Ammon's horn (tissue), 1 donor: ENCODE measurements at places on chromosomes 6 and 20.

DNA sequence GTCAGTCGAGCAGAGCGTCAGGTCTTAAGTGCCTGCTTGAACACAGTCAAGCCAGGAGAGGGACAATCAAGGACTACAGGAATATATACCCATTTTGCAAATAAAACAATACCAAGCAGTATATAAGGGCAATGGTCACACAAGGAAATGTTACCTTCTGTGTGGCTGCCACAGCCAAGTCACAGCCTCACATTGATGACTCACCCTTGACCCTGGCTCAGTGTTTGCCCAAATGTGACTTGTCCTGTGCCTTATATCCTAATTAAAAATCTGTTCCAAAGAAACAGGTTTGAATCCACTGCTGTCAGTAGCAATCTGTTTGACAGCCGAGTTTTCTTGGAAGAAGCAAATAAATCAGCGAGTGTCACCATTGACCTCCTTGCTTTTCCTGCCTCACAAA, 34.3 kb downstream of the C6orf89 start:
- DNase-seq, result no peak

GRCh38 chr6:128883906-128884305, 968 bp downstream of the LAMA2 start:
- DNase-seq, result no peak

DNA sequence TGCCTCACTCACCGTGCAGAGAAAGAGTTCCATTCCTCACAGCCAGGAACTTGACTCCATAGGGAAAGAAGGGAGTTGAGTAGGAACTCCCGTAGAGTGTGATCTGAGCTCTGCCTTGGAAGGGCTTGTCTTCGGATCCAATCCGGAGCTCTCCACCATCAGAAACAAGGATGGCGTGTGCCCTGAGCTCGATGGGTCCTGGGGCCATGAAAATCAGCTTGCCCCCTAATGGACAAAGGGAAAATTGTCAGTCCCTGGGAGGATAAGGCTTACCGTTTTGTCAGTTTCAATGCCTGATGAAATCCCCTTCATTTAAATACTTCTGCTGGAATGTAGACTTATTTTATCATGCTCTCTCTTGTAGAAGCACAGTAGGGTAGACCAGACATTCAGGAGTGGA, 153.3 kb downstream of the PKHD1 start:
- DNase-seq, result no peak

DNA sequence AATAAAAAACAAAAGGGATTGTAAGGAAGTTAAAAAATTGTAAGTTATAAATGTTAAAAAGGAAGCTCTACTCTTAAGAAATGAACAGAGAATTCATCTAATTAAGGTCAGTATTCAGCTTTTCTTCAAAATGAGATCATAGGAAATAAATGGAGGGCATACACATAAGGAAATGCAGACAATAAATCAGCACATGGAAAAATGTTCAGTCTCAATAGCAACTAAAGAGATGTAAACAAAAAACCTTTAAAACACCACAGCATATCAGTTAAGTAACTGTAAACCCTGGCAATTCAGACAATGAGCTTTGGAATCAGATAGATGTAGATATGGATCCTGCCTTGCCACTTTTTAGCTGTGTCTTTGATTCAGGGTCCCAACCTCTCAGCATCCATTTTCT, 24.0 kb upstream of the CLIC5 start:
- DNase-seq, result no peak

- no peak for DNase-seq
Measured at GRCh38 chr20:40648210-40649072, 40.6 kb downstream of the MAFB start.

- DNase-seq, result no peak
Measured at GRCh38 chr6:62391358-62391757, 105.3 kb upstream of the KHDRBS2 start.

GRCh38 chr6:167898673-167899311, 72.1 kb downstream of the AFDN start:
- DNase-seq, result no peak

GRCh38 chr6:112691289-112691688, 344.2 kb downstream of the RFPL4B start:
- DNase-seq, result no peak

DNA sequence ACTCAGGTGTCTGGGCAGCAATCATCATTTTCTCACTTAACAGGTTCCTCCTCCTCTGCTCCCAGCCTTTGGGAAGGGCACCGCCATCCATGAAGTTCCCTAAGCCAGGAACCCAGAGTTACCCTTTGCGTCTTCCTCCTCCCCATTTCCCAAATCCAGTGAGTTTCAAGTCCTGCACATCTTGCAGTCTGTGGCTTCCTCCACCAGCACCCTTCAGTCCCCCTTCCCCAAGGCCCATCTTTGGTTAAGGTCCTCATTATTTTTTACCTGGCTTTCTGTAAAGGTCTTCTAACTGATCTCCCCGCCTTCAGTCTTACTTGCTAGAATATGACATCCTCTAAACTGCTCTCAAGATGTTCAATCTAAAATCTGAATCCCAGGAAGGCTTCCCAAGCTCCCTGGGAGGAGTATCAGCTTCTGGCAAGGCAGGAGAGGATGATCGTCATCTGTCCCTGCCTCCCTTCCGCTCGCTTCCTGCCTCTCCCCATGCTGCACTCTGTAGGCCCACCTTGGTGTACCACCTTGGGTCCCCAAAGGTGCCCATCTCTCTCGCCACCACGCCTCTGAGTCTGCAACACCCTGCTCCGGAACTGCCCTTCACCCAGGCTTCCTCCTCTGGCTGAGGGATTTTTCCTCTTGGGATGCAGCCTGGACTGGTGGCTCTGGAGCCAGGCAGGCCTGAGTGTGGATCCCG, 11.4 kb upstream of the DUSP22 start:
- DNase-seq, result no peak

DNA sequence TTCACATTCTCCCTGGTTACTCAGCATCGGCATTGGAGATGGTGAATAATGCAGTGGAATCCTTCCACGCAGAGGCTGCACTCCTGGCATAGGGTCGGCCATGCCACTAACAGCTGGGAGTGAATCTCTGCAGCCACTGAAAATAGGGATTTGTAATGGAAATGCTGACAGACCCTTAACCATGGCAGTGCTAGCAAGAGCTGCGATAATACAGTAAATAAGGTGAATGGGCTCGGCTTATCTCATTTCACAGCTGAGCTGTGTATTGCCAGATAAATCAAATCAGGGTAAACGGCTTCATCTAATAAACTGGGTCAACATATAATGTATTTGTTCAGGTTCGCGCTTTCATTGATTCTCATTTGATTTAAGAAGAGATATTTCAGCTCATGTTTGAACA, 156.8 kb downstream of the SLC35B3 start:
- no peak for DNase-seq

DNA sequence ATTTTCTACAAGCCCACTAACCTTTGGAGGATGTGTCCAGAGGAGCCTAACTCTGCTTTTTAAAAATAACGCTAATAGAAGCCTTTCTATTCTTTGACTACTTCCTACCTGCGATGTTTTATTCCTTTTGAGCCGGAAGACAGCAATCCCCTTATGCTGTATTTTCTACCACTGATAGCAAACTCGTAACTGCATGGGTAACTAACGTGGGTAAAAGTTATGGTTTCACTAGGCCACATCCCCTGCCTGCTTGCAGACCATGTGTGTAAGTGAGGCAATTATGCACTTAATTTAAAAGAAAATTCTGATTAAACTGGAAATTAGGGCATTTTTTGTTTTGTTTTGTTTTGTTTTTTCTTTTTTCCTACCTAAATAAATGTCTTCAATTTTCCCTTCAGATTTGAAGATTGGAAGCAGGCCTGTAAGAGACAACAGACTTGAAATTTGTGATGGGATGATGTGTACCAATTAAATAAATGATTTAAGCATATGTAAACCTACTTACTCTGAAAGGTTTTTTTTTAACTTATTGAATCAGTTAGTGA, 931 bp downstream of the UFL1 start:
- no peak for DNase-seq

DNA sequence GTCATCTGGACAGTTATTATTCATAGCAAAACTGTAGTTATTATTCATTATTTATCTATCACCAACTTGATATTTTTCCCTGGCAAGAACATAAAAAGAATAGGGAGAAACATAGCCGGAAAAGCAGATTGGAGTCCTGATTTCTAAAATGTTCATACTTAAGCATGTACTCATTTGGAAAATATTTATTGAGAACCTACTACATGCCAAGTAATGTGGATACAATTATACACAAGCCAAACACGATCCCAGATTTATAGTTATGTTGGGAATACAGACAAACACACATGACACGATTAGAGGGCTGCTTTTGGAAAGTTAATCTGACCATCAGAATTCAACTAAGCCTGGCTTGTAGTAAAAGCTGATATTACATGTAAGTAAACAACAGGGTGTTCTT, 30.7 kb downstream of the ARHGAP18 start:
- DNase-seq, result no peak

GRCh38 chr20:36791862-36792261, 18.3 kb upstream of the DSN1 start:
- no peak for DNase-seq

DNA sequence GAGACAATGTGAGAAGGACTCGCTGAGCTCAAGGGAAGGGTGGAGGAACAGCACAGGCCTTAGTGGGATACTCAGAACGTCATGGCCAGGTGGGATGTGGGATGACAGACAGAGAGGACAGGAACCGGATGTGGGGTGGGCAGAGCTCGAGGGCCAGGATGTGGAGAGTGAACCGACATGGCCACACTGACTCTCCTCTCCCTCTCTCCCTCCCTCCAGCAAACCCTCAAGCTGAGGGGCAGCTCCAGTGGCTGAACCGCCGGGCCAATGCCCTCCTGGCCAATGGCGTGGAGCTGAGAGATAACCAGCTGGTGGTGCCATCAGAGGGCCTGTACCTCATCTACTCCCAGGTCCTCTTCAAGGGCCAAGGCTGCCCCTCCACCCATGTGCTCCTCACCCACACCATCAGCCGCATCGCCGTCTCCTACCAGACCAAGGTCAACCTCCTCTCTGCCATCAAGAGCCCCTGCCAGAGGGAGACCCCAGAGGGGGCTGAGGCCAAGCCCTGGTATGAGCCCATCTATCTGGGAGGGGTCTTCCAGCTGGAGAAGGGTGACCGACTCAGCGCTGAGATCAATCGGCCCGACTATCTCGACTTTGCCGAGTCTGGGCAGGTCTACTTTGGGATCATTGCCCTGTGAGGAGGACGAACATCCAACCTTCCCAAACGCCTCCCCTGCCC, 1.7 kb downstream of the TNF start:
- DNase-seq, result no peak
